Right renal cortex interstitium (tissue), 3 donors: ENCODE measurements at places on chromosomes 5 and 9. TPM values are rescaled to one million over a fixed set of nuclear protein-coding genes. Genes with fewer than 3 reads are reported as not detected.

Gene STING1
- polyA plus RNA-seq = 24.7 TPM

Gene ESM1
- 13.3 TPM for polyA plus RNA-seq

Gene SDHA
- 159 TPM for polyA plus RNA-seq

Gene ZDHHC11
- 4.2 TPM for polyA plus RNA-seq

Gene SOWAHA
- 4.5 TPM for polyA plus RNA-seq

Gene YIPF5
- polyA plus RNA-seq = 78.4 TPM

Gene PDLIM7
- 62.4 TPM for polyA plus RNA-seq

Gene PCDHA1
- polyA plus RNA-seq = 0.08 TPM
